ENCODE measurements at places on chromosomes 3 and 15.

DNA sequence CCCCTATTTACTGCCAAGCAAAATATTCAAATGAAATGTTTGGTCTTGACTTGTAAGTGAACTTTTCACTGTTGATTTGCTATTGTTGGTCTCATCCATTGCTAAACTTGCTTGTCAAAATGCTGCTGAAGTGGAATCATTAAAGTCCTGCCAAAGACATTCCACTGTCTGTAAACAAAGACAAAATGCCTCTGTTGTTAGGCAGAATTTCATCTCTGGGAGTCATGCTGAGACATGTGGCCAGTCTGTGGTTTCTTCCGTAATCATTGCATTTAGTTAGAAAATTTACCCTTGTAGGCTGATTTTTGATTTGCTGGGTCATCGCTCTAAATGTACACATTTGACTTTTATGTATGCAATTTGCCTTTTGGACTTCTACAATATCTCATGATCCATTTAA lies 577.7 kb downstream of the MECOM start:
- peak; percentile 95 for DNase-seq

- no peak for DNase-seq
Observed at GRCh38 chr3:126936853-126937425, 46.0 kb upstream of the PLXNA1 start.

GRCh38 chr15:54772663-54773062 lies 424.1 kb downstream of the RSL24D1 start:
- DNase-seq = no peak

DNA sequence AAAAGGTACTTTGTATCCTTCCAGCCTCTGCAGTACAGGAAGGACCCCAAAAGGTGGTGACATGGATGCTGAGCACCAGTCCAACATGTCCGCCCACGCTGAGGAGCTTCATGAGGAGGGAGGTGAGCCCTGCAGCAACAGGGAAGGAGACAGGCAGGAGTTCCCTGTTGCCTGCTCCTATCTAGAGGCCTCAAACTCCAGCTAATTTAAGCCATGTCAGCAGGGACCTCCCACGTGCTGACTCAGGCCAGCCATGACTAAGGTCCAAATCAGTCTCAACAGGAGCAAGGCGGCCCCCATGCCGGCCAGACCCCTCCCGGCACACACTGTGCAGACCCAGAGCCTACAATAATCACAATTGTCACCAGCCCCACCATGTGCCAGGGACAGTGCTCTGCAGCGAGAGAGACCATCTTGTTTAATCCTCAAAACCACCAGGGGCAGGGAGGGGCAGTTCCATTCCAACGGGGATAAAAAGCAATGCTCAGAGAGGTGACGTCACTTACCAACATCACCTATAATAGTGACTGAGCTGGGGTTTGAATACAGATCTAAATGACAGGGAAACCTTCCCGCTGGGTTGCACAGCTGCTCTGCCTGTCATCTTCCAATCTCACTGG lies 54.5 kb upstream of the GATA2 start:
- peak; percentile 82 for DNase-seq

- peak; percentile 55 for DNase-seq
Observed at GRCh38 chr3:75192146-75192616, 471.9 kb upstream of the FRG2C start.

DNA sequence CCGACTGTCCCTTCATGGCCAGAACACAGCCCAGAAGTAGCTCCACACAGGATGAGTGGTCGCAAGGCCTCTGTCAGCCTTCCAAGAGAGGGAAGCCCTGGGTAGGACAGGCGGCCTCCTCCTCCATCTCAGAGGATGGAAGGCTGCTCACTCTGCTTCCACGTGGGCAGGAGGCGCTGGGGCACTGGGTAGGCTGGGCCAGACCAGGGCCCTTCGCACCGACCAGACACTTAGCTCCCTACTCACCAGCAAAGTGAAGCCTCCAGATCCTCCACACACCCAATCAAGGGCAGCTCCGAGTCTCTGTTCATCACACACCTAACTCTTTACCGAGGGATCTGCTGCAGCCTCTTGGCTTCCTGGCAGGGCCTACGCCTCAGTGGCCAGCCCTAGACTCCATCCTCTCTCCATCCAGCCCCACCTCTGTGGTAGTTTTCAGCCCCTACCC lies 24.3 kb upstream of the PLXNA1 start:
- DNase-seq = no peak

- no peak for DNase-seq
Observed at GRCh38 chr3:136437043-136437442, 186.9 kb downstream of the PCCB start.

DNA sequence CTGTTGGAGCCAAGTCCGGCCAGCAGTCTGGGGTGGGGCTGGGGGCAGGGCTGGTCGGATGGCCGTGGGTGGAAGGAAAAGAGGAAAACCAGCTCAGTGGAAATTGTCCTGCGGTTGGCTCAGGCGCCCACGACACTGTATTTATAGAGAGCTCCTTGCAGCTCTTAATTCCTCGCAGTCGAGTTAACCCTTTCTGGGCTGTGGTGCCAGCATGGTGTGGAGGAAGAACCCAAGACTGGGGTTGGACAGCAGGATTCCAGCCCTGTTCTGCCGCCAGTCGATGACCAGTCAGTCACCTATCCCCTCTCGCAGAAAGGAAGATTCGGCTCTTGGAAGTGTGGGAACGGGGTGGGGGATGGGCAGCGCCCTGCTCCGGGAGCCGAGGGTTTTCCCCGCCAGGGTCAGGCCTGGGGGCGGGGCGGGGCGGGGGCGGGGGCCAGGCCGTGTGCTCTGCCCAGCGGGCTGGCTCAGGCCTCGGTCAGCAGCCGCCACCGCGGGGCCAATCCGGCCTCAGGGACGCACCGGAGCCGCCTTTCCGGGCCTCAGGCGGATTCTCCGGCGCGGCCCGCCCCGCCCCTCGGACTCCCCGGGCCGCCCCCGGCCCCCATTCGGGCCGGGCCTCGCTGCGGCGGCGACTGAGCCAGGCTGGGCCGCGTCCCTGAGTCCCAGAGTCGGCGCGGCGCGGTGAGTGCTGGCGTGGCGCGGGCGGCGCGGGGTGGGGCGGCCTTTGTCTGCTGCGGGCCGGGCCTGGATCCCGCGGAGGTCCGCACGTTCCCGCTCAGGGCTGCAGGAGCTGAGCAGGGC lies at the start of gene CD276:
TSS of gene CD276 (plus strand) at position 607 of the 804 bp plus-strand sequence. CDS start 15,257 bp downstream, outside the sequence.
- DNase-seq = peak; percentile 33

DNA sequence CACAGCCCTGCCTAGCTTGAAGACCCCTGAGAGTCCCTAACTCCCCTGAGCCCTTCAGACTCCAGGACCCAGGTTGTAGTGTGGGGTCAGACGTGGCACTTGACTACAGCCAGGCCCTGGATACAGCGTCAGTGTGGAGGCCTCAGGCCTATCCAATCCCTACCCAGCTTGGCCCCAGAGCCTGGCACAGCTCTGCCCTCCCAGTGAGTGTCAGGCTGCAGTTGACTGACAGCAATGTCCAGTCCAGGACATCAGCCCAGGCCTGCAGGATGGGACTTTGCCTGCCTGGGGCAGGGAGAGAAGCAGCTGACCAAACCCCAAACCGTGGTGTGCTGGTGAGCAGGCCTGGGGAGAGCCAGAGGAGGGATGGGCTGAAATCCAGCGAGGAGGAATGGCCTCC lies 27.3 kb downstream of the KLF13 start:
- DNase-seq = no peak

- no peak for DNase-seq
Observed at GRCh38 chr3:68483041-68483440, 449.3 kb downstream of the TAFA4 start.

Measured in epithelial cell of esophagus (primary cell).